ENCODE measurements at places on chromosomes 6 and 20.
A peak's percentile ranks its signal among the peaks of the same experiment; 100 is the strongest.

- DNase-seq = peak; percentile 71
Measured at GRCh38 chr6:15491255-15491985, 171.4 kb downstream of the DTNBP1 start.

DNA sequence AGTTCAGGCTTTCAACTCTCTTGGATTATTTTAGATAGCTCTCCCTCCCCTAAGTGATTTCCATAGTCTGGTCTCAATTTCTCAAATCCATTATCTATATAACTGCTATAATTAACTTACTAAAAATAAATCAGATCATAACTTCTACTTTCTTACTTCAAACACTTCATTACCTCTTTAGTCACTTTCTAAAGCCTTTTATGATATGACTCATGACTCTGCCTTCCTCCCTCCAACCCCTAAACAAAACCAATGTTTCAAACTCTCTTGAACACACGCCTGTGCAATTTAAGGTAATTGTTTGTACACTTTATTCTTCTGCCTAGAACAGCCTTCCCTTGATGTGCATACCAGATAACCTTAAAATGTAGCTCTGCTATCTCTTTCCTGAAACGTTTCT is 100.5 kb downstream of the LMBRD1 start:
- DNase-seq = peak; percentile 12

DNA sequence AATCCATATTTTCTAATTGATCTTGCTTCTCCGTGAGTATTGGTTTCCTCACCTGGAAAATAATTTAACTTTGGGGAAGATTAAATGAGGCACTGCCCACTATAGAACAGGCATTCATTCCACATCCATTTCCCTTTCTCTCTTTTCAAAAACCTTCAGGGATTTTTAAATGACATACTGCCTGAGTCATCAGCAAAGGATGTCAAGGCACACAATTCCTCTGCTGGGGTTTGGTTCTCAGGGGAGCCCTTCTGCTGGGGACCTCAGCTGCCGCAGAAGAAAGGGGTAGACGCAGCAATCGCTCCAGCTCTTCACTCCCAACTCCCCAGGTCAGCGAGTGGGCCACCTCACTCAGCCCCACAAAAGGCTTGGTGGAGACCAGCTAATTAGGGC is 90.7 kb upstream of the BACH2 start:
- DNase-seq = peak; percentile 55

- peak; percentile 81 for DNase-seq
Measured at GRCh38 chr6:158002951-158003853, 21.5 kb downstream of the SYNJ2 start.

DNA sequence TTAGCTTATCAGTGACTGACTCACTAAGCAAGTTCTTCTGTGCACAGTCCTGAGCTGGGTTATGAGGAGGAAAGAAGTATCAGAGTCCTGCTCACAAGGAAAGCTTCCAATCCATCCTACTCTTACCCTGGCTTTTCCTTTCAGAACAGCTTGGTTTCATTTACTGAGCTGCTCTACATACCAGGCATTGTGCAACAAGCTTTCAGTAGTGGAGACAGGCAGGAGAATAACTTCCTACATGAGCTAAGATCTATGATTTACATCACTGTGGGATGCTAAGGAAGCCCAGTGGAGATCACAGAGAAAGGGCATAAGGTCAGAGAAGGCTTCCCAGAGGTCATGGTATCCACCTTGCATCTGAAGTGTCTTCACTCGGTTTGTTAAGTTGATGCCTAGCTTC is 144.5 kb downstream of the MAP3K7 start:
- DNase-seq = peak; percentile 55

- DNase-seq = no peak
Measured at GRCh38 chr20:55667955-55668354, 337.4 kb downstream of the CBLN4 start.

DNA sequence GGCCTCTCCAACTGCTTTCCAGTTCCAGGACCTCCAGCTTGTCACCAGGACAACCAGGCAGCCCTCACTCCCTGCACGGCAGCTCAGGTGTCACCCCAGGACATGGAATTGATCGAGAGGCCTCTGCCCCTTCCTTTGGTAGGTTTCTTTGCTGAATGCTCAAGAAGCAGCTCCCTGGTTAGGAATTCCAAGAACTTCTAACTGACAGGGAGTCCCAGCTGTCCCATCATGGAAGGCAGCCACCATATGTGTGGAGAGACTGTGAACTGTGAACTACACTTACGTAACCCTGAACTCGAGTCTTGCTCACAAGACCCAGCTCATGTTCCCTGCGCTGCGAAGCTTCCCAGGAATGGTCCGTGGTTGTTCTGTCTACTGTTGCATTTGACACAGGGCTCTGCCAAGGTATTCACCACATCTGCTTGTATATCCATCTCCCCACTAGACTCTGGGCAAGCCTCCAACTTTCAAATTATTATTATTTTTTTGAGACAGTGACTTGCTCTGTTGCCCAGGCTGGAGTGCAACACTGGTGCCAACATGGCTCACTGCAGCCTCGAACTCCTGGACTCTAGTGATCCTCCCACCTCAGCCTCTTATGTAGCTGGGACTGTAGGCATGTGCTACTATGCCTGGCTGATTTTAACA is 35.7 kb downstream of the MGME1 start:
- DNase-seq = peak; percentile 28

DNA sequence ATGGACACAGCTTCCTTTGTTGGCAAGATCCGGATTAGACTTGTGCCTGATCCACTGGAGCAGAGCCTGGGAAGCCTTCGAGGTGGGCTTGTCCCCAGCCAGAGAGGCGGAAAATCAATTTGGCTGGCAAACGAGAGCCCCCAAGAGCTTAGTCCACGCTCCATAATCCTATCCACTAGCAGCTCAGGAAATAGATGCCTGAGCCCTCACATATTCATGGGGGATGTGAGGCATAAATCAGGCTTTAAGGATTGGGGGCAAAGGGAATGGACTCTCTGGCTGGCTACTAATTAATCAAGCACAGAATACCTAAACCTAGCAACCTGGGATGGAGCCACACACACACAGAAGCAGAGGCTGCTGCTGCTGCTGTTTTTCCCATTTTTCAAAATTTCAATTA is 137.9 kb downstream of the PKHD1 start:
- no peak for DNase-seq

DNA sequence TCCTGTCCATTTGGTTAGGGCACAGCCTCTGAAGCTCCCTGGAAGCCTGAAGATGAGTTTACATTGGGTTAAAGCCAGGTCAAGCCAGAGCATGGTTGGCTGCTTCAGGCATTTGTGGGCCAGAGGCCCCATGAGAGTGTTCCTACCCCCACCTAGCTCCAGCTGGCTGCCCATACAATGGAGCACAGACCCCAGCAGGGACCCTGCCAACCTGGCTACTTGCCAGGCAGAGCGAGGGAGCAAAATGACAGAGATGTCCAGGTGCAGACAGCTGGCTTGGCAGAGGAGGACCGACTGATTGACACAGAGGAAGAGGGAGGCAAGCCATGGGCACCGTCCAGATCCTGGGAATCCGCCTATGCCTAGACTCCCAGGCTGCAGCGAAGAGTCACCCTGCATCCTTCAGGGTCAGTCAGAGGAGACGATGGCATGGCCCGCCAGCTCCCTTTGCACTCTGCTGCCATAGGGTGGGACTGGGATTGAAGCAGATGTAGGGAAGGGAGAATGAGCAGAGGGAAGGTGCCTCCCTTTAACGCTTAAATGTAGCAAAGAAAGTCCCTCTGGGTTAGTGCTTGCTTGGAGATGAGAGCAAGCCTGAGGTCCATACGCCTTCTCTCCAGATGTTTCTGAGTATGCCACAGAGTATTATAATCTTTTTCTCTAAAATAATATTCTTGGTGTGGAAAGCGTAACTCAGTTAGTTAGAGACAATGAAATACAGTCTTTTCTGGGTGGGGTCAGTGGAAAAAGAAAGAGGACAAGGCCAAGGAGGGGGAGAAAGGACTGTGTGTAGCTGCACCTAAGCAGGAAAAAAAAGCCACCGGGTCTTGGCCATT is 77.6 kb upstream of the FYN start:
- no peak for DNase-seq

DNA sequence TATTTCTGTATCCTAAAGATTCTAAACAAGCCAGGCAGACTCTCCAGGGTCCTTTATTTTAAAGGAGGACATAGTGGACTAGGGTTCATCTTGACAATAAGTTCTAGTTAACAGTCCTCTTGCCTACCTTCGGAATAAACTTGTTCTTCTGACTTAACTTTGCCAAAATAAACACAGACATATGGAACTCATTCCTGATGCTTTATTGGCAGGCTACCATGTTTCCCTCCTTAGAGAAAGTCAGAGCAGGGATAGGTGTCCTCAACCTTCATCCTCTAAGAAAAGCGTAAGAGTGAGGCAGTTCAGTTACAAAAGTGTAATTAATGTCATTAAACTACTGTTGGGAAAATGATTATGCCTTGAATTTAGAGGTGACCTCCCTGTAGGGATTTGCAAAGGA is 46.9 kb upstream of the NRSN1 start:
- no peak for DNase-seq

DNA sequence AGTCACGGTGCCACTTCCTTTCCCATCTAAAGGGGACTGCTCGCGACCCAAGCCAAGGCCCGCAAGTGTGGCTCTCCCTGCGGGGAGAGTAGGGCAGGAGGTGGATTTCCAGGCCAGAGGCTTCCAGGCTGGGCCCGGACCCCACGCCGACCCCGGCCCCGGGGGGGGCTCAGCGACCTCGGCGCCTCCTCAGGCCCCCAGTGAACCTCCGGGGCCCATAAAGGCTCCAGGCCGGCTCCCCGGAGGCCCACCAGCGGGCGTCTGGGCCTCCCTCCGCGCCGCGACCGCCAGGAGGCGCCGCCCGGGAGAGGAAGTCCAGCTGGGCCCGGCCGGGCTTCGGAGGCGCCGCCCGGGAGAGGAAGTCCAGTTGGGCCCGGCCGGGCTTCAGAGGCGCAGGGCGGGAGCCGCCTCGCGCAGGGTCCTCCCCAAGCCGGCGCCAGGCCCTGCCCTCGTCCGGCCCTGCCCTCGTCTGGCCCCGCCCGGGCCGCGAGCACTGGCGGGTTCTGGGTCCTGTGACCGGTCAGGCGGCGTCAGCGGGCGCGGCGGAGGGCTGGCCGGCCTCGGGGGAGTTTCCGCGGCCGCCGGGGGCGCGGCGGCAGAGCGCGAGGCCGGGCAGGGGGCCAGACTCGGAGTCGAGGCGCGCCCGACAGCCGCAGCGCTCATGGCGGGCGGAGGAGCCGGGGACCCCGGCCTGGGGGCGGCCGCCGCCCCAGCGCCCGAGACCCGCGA is at the start of gene RAB32:
RAB32 (plus strand) TSS at position 623 of the 729 bp plus-strand sequence; CDS start at position 662, 39 bp downstream.
- peak; percentile 92 for DNase-seq

DNA sequence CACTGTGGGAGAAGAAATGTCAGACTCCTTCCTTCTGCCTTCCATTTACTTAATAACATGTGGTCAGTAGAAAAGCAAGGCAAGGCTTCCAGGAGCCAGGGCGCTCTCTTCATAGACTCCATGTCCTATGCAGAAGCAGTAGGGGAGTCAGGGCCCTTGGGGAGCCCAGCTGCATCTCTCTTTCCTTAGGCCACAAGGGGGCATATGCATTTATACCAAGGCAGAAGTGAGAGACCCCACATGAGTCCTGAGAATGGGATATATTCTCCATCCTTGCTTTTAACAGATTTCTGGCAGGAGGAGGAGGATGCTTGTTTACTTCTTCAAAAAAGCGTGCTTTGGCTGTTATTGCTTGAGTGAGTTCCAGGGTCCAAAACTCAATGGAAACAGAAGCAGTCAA is 198.5 kb downstream of the HIVEP2 start:
- peak; percentile 30 for DNase-seq

GRCh38 chr6:124131779-124132178 is 328.1 kb downstream of the NKAIN2 start:
- no peak for DNase-seq

DNA sequence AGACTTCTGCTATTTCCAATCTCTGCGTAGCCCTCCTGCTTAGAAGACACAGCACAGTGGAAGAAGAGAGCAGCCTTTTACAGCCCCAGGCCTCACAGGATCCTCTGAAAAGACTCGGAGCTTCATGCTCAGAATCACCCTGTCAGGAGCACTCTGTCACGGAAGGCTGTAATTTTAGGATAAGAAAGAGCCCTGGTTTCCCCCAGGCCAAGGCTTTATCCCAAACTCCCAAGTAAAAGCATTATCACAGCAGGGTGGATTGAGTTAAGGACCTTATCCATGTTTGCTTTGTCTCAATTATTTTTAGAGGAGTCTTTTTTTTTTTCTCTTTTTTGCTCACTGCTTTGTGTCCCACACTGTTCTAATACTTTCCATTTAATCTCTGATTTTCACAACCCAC is 39.2 kb downstream of the ANKS1A start:
- no peak for DNase-seq

- peak; percentile 20 for DNase-seq
Measured at GRCh38 chr6:16473184-16473907, 235.0 kb downstream of the GMPR start.

GRCh38 chr6:34071136-34071883 is 74.6 kb downstream of the GRM4 start:
- no peak for DNase-seq

DNA sequence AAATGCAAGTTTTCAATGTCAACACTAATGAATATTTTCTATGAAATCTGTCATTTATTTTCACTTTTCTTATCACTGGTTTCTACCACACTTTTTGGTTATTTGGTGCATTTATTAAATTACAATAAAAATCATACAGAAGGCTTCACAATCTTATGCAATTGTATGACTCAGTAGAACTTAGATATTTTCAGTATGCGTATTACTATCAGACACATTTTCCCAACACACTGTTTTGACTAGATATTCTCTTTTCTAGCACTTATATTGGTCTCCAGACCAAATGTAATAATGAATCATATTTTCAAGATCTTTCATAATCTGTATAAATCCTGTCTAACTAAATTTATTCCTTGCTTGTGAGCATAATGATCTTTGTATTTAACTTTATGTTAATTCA is 74.1 kb downstream of the FAM83B start:
- peak; percentile 26 for DNase-seq

- DNase-seq = peak; percentile 71
Measured at GRCh38 chr6:34791701-34792604, at the start of gene BLTP3A. TSS of gene BLTP3A (plus strand) at chr6:34792083. CDS start at chr6:34792251, 168 bp downstream.

DNA sequence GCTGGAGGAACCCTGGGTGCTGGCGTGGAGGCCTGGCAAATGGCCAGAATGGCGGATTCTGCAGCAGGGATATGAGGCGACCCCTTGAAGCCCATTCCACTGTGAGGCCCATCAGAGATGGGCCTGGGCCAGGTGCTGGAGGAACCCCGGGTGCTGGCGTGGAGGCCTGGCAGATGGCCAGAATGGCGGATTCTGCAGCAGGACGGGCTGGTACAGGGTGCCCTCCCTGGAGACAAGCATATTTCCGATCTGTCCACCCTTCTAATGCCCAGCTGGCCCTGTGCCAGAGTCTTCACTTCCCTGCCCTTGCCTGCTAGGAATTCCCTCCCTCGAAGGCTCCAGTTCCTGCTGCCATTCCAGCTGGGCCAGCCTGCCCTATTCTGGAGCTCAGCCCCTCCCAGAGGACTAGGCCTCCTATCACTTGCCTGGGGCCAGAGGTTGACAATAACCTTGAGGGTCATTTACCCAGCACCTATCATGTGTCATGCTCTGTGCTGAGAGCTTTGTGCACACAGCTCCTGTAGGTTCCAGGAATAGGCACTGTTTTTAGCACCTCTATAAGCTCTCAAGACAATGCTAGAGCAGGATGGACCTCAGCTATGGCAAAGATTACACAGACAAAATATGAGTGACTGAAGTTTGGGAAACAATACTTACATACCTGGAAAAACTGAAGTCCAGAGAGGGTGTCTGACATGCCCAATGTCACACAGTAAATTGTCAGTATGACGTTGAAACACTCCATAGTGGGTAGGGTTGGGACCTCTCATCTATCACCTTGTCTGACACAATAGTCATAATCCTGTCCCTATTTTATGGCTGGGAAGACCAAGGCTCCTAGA is 21.4 kb downstream of the SUN5 start:
- no peak for DNase-seq

GRCh38 chr6:154509421-154510143 is 903 bp downstream of the CNKSR3 start:
- DNase-seq = peak; percentile 29

Data from fibroblast of skin of right biceps (primary cell).